Stimulated activated CD4-positive, alpha-beta T cell treated with anti-CD3 and anti-CD28 coated beads, TNF-alpha, amount 100 ng/mL, for 24 hours (primary cell): ENCODE measurements at places on chromosomes 4 and X.

GRCh38 chrX:153763989-153764755, at the start of gene PLXNB3:
Gene PLXNB3 (plus strand): TSS chrX:153764249. CDS start chrX:153765536, 1,287 bp downstream.
- peak; percentile 55 for DNase-seq

DNA sequence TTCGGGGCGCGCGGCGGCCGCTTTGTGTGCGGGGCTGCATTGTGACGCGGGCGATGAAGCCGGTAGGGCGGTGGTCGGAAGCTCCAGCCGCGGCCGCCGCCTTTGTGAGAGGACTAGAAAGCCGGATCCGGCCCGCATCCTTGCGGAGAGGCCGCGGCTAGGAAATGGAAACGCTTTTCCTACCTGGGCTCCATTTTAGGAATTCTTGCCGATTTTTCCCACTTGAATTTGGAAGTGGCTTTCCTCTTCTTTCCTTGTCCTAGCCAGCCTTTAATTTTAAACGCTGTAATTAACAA, 708 bp downstream of the TMSB4X start:
- no peak for DNase-seq

- no peak for DNase-seq
Observed at GRCh38 chr4:88458104-88458740, 1.3 kb downstream of the HERC5 start.

DNA sequence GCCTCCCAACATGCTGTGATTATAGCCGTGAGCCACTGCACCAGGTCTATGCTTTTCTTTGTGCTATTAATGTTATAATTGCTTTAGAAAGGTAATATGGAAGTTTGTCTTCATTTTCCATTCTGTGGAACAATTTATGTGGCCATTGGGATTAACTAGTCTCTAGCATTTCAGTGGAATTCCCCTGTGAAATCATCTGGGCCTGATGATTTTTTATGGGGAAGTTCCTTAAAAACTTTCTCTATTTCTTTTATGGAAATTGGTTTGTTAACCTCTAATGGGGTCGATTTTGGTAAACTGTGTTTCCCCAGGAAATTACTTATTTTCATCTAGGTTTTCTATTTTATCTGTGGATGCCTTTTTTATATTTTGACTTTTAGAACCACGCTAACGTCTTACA, 11.3 kb downstream of the TIMP1 start:
- DNase-seq: no peak

GRCh38 chrX:132692066-132692465, 203.2 kb upstream of the MBNL3 start:
- DNase-seq: no peak

DNA sequence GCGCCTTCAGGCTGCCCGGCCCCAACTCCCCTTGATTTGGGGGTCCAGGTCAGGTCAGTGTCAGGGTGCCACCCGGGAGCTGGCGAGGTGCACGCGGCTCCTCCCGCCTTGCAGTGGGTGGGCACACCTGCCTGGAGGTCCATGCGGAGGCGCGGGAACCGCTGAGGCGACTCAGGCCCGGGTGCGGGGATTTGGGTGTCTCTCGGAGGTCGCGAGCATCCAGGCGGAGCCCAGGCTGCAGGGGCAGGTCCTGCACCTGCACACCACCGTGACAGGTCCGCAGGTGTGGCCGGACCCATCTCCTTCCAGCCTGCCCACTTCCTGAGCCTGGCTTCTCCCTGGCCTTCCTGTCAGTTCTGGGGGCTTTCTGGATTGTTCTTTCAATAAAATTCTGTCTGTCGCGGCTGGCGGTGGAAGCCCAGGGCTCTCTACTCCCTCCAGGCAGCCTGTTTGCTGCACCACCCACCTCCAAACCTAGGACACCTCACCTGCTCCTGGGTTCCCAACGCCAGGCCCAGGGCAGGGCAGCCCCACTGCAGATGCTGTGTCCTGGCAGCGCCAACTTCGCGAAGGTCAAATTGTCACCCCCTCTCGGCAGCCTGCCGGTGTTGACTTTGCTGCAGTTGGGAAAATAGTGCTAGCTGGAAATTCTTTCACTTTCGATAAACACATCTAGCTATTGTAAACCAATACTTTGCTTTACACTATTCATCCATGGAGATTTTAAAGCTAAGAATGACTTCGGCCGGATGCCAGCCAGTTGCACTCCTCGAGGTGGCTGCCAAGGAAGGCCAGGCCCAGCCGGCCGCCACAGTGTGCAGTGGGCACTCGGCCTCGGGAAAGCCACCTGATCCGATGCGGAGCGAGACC, 35.9 kb downstream of the FGFRL1 start:
- no peak for DNase-seq
